ENCODE measurements at places on chromosomes 3 and 15. TPM values are rescaled to one million over a fixed set of nuclear protein-coding genes. Genes with fewer than 3 reads are reported as not detected.

DNA sequence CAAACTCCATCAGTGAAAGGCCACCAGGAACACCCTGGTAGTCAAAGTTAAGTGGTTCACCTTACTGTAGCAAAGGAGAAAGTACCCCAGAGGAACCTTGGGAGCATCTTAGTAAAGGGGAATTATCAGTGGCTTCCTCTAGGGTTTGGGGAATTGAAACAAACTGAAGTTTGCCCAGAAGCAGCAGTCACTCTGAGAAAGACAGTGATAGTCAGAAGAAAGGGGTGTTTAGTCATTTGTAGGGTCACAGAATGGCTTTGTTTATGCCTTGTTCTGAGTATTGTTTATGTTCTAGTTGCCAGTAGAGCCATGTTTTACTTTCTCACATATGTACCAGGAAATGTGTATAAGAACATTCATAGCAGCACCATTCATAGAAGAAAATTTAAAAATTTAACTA, 93.8 kb downstream of the FHIT start:
- no peak for DNase-seq

Gene NDUFB5
- 185 TPM for polyA plus RNA-seq

GRCh38 chr3:191961529-191961928, 500.6 kb downstream of the PYDC2 start:
- DNase-seq, result no peak

DNA sequence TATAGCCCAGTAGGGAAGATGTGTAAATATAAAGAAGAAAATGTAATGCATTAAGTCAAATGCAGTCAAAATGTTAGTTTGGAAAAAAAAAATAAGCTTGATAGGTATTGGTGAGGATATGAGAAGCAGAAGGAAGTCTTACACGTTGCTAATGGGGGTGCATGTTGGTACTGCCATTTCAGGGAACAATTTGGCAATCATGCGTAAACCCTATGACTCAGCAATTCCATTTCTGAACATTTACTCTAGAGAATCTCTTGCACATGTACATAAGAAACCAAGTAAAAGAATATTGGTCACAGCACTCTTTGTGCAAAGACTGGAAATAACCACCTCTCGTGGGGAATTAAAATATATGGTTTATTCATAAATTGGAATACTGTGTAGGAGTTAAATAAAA, 35.5 kb upstream of the TIMP4 start:
- DNase-seq, result no peak

- DNase-seq, result peak; percentile 89
These were observed 5.9 kb downstream of the STARD9 start for GRCh38 chr15:42581272-42581730.

Gene MOBP
- polyA plus RNA-seq, result 0.05 TPM

- peak; percentile 50 for DNase-seq
These were observed 639 bp downstream of the FOXP1 start for GRCh38 chr3:71582612-71583565.

DNA sequence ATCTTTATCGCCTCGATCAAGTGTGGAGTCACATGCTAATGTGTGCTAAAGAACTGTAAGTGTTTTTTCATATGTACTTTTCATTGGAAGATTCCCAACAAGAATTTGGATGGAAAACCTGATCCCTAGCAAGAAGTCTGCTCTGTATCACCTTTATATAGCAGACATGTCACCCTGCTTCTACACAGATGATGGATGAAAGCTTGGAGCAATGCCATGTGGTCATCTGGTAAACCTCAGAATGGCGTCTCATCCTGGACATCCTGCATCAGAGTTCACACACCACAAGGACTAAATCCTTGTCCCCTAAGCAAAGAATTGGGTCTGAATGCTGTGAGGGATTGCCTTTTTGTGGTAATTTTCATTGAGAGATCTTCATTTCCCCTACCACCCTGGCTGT, 42.1 kb upstream of the CTDSPL start:
- DNase-seq, result no peak

Gene LTK
- 22.8 TPM for polyA plus RNA-seq

DNA sequence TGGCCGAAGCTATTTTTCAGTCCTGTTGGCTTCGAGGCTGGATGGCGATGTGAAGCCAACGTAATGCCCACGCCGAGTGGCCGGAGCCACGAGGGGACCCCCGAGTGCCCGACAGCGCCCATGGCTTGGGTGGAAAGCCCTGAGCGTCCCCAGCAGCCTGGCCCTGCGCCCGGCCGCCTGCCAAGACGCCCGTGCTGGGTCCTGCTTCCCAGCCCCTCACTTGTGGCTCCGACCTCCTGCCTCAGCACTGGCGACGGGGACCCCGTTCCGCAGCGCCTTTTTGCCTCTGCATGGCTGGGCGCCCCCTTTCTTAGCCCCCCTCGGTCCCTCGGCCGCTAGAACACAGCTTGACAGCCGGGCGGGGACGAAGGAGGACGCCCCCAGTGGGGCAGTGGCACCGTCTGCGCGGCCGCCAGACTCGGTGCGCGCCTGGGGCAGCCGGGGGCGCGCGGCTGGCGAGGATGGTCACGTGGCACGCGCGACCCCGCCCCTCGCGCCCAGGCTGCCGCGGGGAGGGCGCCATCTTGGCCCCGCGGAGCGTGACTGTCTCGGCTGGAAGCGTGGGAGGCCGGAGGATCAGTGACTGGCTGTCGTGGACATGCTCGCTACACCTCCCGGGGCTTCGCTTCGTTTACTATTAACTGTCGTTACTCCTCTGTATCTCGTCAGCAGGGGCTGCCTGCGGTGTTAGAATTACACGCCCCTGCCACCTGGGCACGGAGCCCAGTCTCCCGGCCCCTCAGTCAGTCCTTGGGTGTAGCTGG, 626 bp upstream of the GPR176 start:
- DNase-seq, result peak; percentile 86

DNA sequence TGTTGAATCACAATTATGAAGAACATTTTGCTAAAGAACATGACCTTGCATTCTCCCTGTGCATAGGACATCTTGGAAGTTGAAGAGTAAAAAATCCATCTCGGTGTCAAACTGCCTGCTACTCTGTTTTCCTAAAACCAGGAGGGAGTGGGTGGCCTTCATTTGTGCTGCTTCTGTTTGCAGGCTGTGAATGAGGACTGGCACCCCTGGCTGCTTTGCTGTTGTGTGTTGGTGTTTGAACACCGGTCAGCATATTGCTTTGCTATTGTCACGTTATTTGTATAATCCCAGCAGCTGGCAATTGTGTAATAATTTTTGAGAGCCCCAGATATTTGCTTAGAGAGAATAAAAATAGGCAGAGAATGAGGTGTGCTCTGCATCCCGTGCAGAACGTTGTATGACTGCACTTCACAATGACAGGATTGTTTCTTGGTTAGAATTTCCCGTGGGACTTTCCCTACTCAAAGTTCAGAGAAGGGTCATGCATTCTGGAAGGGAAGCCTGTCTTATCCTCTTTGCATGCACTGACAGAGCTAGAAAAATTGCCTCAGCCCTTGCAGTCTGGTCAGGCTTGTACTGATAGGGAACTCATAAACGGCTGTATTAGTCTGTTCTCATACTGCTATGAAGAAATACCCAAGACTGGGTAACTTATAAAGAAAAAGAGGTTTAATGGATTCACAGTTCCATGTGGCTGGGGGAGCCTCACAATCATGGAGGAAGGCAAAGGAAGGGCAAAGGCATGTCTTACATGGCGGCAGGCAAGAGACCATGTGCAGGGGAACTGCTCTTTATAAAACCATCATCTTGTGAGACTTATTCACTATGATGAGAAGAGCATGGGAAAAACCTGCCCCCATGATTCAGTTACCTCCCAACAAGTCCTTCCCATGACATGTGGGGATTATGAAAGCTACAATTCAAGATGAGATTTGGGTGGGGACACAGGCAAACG, 16.3 kb downstream of the SV2B start:
- DNase-seq, result peak; percentile 9

DNA sequence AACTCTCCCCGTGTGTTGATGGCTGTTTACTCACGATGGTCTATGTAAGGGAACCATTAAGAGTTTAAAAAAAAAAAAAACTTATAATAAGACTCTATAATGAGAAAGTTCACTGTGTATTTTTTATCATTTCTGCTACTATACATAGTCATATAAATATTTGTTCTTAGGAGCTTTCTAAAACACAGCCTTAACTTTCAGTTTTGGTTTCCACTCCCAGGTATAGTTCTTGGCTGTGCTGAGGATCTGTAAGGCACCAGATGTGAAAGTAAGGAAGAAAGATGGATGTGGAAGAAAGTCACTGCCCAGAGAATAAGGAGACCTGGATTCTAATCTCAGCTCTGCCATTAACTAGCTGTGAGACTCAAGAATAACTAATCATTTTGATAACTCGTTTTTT, 101.9 kb upstream of the THBS1 start:
- DNase-seq, result no peak

DNA sequence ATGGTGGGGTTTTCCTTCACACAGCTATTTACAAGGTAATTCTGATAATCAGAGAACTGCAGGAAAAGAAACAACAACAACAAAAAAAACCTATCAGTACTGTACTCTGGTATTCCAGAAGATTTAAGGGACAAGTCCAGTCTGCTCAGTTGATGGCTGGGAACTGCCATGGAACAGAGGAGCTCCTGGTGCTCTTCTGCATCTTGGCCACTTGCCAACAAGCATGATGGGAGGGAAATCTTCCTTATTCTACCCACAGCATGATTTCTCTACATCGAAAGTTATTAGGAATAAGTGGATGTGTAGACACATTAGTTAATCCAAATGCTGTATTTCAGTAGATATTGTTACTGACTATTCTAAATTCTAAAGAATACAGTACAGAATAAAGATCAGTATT, 51.7 kb downstream of the RASGRP1 start:
- no peak for DNase-seq

GRCh38 chr15:88609344-88610090, 11.6 kb upstream of the AEN start:
- no peak for DNase-seq

- no peak for DNase-seq
These were observed 324.0 kb downstream of the PTPRG start for GRCh38 chr3:61885414-61885813.

Gene PAQR5
- 0.72 TPM for polyA plus RNA-seq

DNA sequence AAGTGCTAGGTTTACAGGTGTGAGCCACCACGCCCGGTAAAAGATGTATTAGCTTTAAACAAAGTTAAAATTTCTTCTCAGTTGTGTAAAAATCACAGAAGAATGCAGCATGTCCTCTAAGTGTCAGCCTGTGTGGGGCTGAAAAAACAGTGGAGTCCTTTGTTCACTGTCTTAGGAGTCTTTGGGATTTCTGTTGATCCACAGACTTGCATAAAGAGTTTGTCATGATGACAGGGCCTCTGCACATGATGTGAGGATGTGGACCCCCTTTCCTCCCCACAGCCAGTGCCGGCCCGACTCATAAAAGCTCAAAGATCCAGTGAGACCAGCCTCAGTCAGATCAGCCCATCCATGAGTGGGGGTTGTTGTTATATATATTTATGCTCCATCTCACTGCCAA, 49.0 kb upstream of the GOLGA8J start:
- no peak for DNase-seq

GRCh38 chr15:90839187-90840071, 29.0 kb upstream of the FURIN start:
- DNase-seq, result no peak

DNA sequence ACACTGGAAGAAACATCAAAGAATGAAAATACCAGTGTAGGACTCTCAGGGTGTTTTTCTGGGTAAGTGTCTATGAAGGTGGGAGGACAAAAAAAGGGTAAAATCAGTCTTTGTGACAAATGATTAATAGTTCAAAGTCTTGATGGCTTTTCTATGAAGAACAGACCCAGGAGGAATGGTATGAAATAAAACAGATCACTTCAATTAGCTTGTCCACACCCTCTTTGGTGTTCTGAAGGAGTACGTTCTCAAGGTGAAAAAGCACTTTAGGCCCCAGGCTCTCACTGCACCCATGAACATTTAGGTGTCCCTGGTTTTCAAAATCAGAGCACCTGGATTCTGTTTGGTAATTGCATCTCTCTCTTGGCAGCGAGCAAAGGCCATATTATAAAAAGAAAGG, 383.6 kb upstream of the NR2F2 start:
- DNase-seq, result no peak

DNA sequence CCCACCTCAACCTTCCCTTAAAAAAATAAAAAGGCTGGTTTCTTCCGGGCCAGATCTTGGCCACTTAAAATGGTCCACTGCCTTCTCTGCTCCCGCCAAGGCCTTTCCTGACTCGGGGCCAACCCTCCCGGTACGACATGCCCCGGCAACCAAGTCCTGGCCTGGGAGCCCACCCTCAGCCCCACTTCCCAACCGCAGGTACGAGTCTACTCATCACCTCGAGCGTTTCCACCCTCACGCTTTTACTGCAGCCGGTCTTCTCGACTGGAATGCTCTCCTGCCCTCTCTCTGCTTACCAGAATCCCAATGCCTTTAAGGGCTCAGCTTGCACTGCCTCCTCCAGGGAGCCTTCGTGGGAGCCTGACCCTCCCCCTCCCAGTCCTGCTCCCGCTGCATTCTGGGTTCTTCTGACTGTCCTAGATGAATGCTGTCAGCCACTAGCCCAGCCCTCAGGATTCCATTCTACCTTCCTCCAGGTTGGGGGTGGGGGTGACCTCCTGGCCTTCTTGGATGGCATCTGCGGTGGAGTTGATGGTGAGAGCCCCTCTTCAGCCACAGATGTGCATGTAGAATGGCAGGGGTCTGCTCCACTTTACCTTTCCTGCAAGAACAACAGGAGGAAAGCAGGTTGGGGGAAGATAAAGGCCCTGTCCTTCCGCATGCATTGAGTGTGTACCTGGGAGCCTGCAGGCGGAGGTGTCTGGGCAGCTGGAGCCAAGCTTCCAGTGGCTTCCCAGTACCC, 1.1 kb upstream of the CSRNP1 start:
- no peak for DNase-seq

DNA sequence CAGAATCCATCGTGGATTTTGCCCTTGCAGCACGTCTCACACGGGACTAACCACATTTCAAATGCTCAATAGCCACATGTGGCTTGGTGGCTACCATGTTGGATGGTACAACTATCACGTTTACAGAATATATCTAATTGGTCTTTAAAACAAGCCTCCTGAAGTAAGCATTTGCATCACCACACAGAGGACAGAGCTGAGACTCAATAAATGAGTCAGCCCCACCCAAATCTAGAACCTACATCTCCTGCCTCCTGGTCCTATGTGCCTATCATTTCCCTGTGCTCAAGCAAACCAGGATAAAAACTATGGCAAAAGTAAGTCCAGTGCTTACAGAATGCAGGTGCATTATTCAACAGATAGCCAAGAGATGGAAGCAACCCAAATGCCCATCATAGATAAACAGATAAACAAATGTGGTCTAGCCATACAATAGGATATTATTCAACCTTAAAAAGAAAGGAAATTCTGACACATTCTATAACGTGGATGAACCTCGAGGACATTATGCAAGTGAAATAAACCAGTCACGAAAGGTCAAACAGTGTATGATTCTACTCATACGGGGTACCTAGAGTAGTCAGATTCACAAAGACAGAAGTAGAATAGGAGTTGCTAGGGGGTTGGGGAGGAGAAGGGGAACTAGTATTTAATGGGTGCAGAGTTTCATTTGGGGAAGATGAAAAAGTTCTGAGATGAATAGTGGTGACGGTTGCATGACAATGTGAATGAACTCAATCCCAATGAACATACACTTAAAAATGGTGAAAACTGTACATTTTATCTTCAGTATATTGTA, 43.9 kb downstream of the SRGAP3 start:
- DNase-seq, result no peak

- no peak for DNase-seq
These were observed 46.3 kb downstream of the SYNM start for GRCh38 chr15:99151156-99151555.

All from hindlimb muscle (tissue), 1 donor.